HepG2 (cell line): ENCODE measurements at places on chromosomes 2 and 18. TPM values are rescaled to one million over a fixed set of nuclear protein-coding genes. Genes with fewer than 3 reads are reported as not detected.

ZSWIM2 gene
- polyA plus RNA-seq, result not detected in 2 replicates

GAD1 gene
- polyA plus RNA-seq, result 0.13 TPM in 1 of 2 replicates, not detected in the other

DNA sequence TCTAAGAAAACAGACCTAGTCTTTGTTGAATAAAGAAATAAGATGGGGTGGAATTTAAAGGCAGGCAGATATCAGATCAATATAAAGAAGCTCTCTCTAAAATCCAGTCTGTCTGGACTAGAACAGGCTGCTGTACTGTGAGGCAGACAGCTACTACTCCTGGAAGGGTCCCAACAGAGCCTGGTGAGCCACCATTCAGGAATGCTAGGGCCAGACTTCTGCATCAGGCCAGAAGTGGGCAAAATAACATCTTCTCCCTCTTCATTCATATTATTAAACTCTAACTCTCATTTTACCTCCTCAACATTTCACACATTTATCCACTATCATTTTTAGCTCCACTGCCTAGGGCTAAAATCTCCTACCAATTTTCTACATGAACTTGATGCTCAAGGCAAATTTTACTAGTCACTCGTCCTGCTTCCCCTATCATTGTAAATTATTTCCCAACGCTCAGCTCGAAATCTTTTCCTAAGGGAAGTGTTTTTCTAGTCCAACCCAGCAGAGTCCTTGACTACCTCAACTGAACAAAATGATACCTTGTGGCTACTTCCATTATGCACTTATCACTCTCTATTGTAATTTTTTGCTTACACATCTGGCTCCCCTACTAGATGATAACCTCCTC, 45.2 kb upstream of the GLS start:
- no peaks in the 10 kb centered on the region for H3K27me3 ChIP-seq
- H3K4me3 ChIP-seq, result no peak overlapping the region
- DNase-seq, result no peak
- peaks cover 4% of the 10 kb centered on the region for H3K4me1 ChIP-seq
- H3K36me3 ChIP-seq, result no peaks in the 10 kb centered on the region

CCDC68 gene
- 10.9 and 13.3 TPM in 2 replicates for polyA plus RNA-seq

GRCh38 chr18:39911716-39912115, 2043.3 kb upstream of the PIK3C3 start:
- H3K4me3 ChIP-seq, result no peak overlapping the region
- H3K4me1 ChIP-seq, result no peaks in the 10 kb centered on the region
- no peak for DNase-seq
- H3K27ac ChIP-seq, result no peak overlapping the region
- no peaks in the 10 kb centered on the region for H3K27me3 ChIP-seq
- H3K36me3 ChIP-seq, result no peaks in the 10 kb centered on the region

DNA sequence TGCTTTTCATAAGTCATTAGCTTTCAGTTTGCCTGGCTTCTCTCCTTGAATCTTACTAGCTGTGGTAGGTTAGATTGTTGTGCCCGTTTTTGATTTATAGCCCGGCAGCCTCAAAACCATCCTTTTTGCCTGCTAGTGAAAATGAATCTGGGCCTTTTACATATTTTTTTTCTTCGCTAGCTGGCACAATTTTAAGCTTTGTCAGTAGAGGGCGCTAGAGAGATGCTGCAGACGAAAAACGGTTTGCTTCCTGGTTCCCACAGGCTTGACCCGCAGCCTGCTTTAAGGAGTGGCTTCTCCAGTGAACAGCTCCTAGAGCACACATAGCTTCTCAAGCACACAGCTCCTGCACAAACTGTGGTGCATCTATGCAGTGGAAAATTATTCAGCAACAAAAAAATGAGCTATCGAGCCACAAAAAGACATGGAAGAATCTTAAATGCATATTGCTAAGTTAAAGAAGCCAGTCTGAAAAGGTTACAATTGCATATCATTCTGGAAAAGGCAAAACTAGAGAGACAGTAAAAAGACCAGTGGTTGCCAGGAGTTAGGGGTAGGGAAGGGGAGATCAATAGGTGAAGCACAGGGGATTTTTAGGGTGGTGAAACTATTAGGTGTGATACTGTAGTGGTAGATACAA, 47.9 kb downstream of the E2F6 start:
- no peak overlapping the region for H3K27ac ChIP-seq
- no peaks in the 10 kb centered on the region for H3K27me3 ChIP-seq
- H3K4me1 ChIP-seq, result peaks cover 26% of the 10 kb centered on the region
- H3K36me3 ChIP-seq, result no peaks in the 10 kb centered on the region

- no peak for DNase-seq
- H3K27me3 ChIP-seq, result no peaks in the 10 kb centered on the region
- H3K36me3 ChIP-seq, result peaks cover 5% of the 10 kb centered on the region
- no peaks in the 10 kb centered on the region for H3K4me1 ChIP-seq
- no peak overlapping the region for H3K27ac ChIP-seq
Observed at GRCh38 chr2:135212757-135213156, 160.7 kb downstream of the RAB3GAP1 start.

SIX2 gene
- polyA plus RNA-seq, result not detected in 2 replicates

IL36G gene
- 0.14 TPM in 1 of 2 replicates, not detected in the other for polyA plus RNA-seq

DNA sequence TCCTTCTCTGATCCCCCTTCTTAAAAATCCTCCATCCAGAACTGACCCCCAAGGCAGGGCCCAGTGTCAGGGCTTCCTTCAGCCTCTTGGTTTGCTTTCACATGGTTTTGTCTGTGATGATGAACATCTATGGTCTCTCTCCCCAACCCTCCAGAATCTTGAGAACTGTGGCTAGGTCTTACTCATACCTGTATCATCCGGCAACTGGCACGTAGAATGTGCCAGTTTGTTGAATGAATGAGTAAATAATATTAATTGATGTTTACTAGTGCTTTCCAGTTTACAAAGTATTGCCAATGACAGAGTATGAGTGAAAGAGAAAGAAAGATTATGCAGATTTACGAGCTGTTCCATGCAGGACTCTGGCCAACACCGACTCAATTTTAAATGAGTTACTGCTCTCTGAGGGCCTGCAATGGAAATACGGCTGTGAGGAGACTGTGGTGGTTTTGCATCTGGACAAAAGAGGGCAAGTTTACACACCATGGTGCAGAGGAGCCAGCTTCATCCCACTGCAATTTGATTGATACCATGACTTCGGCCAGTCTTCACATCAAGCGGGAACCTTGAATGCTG, 29.9 kb upstream of the TRIB2 start:
- no peak for DNase-seq
- no peaks in the 10 kb centered on the region for H3K36me3 ChIP-seq
- H3K27ac ChIP-seq, result no peak overlapping the region
- no peaks in the 10 kb centered on the region for H3K27me3 ChIP-seq
- H3K4me1 ChIP-seq, result no peaks in the 10 kb centered on the region

GRCh38 chr2:46723346-46723745, 192.3 kb downstream of the MCFD2 start:
- peaks cover 74% of the 10 kb centered on the region for H3K4me1 ChIP-seq
- H3K4me3 ChIP-seq, result no peak overlapping the region
- DNase-seq, result no peak
- no peaks in the 10 kb centered on the region for H3K27me3 ChIP-seq
- H3K27ac ChIP-seq, result no peak overlapping the region
- H3K36me3 ChIP-seq, result no peaks in the 10 kb centered on the region

COL4A3 gene
- polyA plus RNA-seq, result not detected in 2 replicates

GPC1 gene
- polyA plus RNA-seq, result 4.0 and 4.8 TPM in 2 replicates

GRCh38 chr2:119062179-119062578, 96.4 kb downstream of the C1QL2 start:
- H3K4me1 ChIP-seq, result no peaks in the 10 kb centered on the region
- no peaks in the 10 kb centered on the region for H3K27me3 ChIP-seq
- H3K27ac ChIP-seq, result no peak overlapping the region

DNA sequence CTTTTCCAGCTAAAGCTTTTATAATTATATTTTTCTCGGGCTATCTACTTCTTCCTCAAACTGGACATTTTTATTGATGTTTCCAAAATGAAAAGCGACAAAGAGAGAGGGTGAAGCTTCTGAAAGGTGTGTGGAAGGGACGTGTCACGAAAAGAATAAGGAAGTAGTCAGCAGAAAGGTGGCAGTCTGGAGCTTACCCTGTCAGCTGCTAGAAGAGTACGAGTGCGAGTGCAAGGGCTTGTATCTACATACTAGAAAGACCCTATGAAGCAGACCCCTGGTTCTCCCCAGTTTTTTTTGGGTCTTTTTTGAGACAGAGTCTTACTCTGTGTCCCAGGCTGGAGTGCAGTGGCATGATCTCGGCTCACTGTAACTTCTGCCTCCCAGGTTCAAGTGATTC, 14.6 kb downstream of the FHL2 start:
- H3K27me3 ChIP-seq, result no peaks in the 10 kb centered on the region
- no peak overlapping the region for H3K4me3 ChIP-seq
- peaks cover 9% of the 10 kb centered on the region for H3K36me3 ChIP-seq
- no peak for DNase-seq
- peaks cover 30% of the 10 kb centered on the region for H3K4me1 ChIP-seq
- H3K27ac ChIP-seq, result no peak overlapping the region

SULT6B1 gene
- polyA plus RNA-seq, result not detected in 2 replicates

GRCh38 chr2:174686430-174686829, 77.8 kb downstream of the CHRNA1 start:
- H3K27ac ChIP-seq, result no peak overlapping the region
- peaks cover 5% of the 10 kb centered on the region; the same call in 1 of the 2 replicates for H3K4me1 ChIP-seq
- H3K36me3 ChIP-seq, result no peaks in the 10 kb centered on the region
- H3K27me3 ChIP-seq, result peaks cover 1% of the 10 kb centered on the region; the same call in 1 of the 2 replicates
- H3K4me3 ChIP-seq, result no peak overlapping the region

DNA sequence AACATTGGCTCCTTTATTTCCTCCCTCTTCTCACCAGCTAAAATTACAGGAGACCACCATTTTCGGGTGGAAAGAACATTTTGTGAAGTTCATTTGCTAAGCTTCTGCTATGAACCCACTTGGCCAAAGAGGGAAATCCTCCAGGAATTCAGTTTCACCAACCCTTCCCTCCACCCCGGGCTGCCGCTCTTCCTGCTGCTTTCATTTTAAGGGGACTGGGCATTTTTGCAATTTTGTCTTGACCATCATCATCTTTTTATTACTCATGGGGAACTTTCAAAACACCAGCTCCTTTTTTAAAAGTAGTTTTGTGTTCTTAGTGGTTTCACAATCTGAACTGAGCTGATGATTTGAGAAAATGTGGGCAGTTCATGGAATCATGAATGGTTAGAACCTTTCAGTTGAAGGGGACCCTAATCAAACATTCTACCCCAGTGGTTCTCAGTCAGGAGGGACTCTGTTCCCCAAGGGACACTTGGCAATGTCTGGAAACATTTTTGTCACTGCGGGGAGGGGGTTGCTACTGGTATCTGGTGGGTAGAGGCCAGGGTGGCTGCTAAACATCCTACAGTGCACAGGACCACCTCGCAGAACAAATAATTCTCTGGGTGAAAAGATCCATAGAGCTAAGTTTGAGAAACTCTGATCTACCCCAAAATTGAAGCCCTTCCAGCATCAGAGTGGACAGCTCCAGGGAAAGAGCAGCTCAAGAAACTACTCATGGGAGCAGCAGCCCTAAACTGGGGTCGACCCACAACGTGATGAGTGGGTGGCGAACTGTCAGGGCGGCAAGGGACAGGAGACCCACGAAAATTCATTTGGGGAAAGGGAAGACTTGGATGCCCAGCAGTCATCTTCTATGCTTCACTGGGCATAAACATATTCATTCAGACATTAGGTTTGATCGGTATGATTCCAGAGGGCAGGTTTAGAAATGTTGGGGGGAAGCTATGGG, 92.9 kb downstream of the ACKR3 start:
- H3K36me3 ChIP-seq, result no peaks in the 10 kb centered on the region
- no peak overlapping the region for H3K27ac ChIP-seq
- no peaks in the 10 kb centered on the region for H3K4me1 ChIP-seq
- DNase-seq, result no peak

FAHD2B gene
- polyA plus RNA-seq, result 6.7 and 11.9 TPM in 2 replicates

DPP10 gene
- polyA plus RNA-seq, result 0.37 and 0.95 TPM in 2 replicates

DNA sequence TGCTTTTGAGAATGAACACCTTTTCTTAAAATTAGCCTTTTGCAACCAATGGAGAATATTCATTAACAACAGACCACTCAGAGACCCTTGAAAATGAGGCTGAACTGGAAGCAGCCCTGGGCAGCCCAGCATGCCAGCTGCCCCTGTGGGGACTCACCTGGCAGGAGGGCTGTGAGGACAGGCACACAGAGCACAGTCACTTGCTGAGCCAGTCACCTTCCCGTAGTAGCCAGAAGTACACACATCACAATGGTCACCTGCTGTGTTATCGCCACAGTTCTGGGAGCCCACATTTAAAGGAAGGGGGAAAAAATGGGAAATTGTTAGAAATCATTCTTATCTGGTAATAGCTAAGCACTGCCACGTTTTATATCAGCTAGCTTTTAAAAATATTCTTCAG, 115.5 kb downstream of the LAMA1 start:
- H3K27ac ChIP-seq, result no peak overlapping the region
- no peaks in the 10 kb centered on the region for H3K27me3 ChIP-seq
- no peaks in the 10 kb centered on the region; the same call in 1 of the 2 replicates for H3K4me1 ChIP-seq
- H3K36me3 ChIP-seq, result no peaks in the 10 kb centered on the region
- H3K4me3 ChIP-seq, result no peak overlapping the region

GRCh38 chr2:119442850-119443249, 11.2 kb downstream of the TMEM37 start:
- H3K36me3 ChIP-seq, result no peaks in the 10 kb centered on the region; the same call in 1 of the 3 replicates
- peaks cover 51% of the 10 kb centered on the region for H3K4me1 ChIP-seq
- H3K27me3 ChIP-seq, result peaks cover 2% of the 10 kb centered on the region; the same call in 1 of the 2 replicates
- H3K27ac ChIP-seq, result no peak overlapping the region
- H3K4me3 ChIP-seq, result no peak overlapping the region

GRCh38 chr2:230757476-230757875, 44.8 kb downstream of the CAB39 start:
- no peaks in the 10 kb centered on the region for H3K27me3 ChIP-seq
- peaks cover 10% of the 10 kb centered on the region for H3K4me1 ChIP-seq
- no peak for DNase-seq

DNA sequence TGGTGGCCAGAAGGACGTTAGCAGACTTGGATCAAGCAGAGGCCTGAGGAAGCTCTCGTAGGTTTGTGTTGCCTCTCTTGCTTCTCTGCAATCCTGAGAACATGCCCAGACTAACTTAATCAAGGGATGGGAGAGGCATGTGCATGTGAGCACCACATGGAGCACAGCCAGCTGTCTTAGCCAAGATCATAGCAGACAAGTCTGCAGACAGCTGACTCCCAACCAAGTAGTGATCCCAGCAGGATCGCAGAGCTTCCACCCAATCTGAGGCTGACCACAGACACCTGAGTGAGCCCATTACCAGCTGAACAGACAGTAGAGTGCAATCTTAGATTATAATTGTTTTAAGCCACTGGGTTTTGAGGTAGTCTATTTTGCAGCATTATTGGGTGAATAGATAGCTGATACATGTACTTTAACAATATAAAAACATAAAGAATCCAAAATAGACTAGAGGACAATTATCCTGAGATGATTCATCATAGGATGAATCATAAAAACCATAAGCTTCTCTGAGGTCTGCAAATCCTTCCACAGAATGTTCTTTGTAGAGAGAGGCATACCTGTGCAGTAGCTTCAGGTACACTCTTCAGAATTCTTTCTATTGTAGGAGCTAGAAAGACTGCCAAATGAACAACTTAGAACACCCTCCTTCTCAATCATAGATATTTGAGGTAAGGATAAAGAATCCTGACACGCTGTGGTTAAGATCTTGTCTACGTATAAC, 25.2 kb upstream of the FAM110C start:
- H3K4me1 ChIP-seq, result no peaks in the 10 kb centered on the region
- H3K36me3 ChIP-seq, result no peaks in the 10 kb centered on the region
- H3K27ac ChIP-seq, result no peak overlapping the region

DNAJC5G gene
- 0.05 and 0.07 TPM in 2 replicates for polyA plus RNA-seq

GRCh38 chr2:40466332-40466906, 14.5 kb upstream of the SLC8A1 start:
- DNase-seq, result no peak
- no peaks in the 10 kb centered on the region for H3K27me3 ChIP-seq
- no peaks in the 10 kb centered on the region for H3K36me3 ChIP-seq
- no peak overlapping the region for H3K4me3 ChIP-seq
- no peak overlapping the region for H3K27ac ChIP-seq

GRCh38 chr2:168032091-168032490, 215.3 kb downstream of the STK39 start:
- no peaks in the 10 kb centered on the region for H3K27me3 ChIP-seq
- DNase-seq, result no peak
- H3K4me3 ChIP-seq, result no peak overlapping the region
